ENCODE measurements at places on chromosomes 11 and 22.

GRCh38 chr22:31055635-31056159, 25.4 kb upstream of the SMTN start:
- peak; percentile 81 for DNase-seq

DNA sequence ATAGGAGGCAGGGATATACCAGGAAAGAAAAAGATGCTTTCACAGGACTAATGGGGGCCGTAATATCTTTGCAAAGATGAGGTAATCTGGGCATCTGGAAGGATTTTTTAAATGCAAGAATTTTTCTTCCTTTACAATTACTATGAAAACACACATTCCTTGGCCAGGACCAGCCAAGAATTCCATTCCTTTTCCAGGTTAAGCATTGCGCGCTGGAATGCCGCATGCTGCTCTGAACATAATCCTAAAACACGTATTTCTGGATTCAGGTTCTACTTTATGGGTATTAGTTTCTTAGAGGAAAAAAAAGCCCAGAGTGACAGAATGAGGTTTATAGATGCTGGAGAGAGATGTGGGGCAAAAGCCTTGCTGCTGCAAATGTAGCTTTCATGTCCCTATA, 99.4 kb upstream of the SORL1-AS1 start:
- no peak for DNase-seq

GRCh38 chr11:74479732-74480123, 12.4 kb upstream of the KCNE3 start:
- no peak for DNase-seq

DNA sequence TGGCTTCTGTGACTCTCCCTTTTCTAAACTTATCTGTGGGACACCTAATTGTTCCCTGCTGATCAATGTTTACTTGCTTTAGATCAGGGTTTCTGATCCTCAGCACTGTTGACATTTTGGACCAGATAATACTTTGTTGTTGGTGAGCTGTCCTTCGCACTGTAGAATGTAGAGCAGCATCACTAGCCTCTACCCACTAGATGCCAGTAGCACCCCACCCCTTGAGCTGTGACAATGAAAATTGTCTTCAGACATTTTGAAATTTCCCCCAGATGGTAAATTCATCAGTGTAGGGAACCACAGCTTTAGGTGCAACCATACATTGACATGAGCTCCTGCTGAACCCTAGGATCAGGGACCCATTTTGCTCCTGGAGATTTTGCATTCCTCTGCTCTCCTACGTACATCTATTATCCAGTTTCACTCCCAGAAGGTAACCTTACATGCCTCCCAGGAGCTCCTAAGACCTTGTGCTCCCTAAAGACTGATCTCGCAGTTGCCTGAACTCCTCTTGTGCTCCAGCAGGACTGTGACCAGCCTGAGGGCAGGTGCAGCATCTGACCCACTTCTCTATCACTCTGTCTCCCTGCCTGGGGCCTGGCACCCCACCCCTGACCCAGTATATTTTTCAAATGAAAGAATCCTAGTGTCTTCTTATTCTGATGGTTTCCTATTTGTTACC, 107.8 kb downstream of the FAR1 start:
- DNase-seq = peak; percentile 44

GRCh38 chr11:2467695-2468055, 22.9 kb downstream of the KCNQ1 start:
- DNase-seq = no peak

DNA sequence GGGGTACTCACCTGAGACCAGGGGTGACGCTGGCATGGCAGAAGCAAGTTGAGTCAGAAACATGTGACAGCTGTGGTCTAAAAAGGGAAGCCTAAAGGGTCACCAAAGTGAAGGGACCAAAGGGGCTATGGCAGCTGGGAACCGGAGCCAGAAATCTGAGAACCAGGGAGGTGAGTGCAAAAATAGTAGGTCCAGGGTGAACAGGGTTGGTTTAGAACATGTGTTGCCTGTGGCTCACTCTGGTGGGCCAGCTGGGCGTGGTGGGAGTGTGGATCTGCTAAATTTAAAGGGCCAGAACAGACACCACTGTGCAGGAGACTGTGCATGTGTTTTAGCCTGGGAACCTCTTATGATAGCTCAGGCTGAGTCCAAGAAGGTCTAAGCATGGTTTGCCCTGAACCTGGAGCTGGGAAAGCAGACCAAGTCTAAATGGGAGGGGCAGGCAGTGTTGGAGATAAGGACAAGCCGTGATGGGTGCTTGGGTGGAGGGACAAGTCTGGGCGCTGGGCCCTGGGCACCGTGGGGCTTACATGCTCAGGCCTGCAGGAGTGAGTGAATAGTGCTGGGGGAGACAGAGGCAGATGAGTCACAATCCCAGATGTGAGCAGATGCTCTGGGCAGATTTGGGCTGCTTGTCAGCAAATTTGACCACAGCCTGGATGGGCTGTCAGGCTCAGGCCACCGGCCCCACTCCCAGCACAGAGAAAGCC, 41.4 kb upstream of the ZBED5 start:
- DNase-seq = no peak

DNA sequence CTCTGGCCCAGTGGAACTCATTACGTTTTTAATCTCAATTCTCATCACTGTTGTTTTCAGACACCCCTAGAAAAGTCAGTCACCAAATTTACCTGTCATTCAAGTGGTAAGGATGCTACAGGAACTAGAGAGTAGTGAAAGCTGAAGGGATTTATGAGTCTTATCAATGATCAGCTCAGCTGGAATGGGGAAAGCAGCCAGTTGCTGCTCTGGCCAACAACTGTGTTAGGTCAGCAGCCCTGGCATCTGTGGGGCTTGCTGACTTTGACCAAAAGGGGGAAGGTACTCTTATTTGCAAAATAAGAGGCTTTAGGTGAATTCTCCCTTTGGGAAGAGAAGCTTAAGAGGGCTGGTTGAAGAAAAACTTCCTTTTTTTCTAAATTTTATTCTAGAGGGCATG, 76.2 kb upstream of the HORMAD2 start:
- DNase-seq = no peak

DNA sequence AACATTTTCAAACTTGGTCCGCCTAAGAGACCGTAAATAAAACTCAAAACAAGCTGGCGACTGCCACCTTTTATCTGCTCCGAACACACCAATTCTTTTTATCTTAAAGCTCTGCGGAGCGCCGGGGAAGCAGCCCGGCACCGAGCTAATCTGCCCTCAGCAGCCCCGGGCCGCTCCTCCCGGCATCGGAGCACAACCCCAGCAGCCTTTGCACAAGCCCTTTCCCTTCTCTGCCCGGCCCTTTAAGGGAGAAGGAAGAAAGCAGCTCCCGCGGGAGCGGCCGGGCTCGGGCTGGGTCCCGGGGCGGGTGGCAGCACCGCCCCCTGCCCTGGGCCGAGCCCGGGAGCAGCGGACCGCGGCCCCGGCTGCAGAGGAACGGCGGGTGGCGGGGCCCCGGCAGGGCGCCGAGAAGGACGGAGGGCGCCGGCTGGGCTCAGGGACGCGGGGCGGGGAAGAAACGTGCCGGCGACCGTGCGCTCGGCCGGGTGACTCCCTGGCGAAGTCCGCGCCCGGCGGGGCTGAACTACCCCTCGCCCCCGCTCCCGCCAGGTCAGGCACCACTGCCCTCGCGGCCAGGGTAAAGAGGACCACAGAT, 133.6 kb upstream of the C11orf58 start:
- DNase-seq = no peak

GRCh38 chr11:83746921-83747585, 460.9 kb upstream of the CCDC90B start:
- DNase-seq = no peak

DNA sequence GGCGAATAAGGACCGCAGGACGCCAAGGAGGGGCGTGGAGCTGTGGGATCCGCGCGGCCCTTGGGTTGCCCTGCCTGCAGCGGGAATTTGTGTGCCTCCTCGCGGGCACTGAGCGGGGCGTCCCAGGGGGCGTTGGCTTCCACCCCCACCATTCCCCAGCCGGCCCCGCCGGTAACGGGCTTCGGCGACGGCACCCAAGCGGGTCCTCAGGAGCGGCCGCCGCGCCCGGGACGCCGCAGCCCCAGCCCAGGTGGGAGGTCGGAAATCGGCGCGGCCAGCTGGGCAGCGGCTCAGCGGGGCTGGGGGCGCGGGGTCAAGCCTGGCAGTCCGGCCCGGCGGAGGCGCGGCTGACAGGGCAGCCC, 320 bp downstream of the CLTCL1 start:
- no peak for DNase-seq

DNA sequence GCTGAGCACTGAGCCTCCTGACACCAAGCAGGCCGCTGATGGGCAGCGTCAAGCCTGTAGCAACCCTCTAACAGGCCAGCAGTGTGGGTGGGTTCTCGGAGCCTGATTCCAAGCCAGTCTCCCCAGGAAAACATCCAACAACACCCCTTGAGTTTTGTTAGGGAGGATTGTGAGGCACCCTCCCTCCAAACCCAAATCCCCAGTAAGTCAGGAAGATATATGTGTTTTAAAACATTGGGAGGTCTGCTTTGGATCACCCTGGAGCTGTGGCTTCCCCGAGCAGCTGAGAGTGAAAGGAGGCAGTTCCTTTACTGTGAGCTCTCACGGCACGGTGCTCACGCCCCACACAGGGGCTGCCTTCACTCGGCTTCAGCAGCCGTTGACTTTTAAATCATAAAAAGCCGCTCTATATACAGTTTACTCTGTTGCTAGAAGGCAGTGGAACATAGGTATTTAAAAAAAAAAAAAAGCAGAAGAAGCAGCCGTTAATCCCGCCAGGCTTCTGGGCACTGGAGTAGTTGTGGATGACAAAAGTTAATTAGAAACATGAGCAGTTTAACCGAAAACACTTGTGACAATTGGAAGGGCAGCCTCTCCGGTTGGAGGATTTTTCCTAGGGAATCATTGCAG, 218.6 kb downstream of the NAV2 start:
- no peak for DNase-seq

DNA sequence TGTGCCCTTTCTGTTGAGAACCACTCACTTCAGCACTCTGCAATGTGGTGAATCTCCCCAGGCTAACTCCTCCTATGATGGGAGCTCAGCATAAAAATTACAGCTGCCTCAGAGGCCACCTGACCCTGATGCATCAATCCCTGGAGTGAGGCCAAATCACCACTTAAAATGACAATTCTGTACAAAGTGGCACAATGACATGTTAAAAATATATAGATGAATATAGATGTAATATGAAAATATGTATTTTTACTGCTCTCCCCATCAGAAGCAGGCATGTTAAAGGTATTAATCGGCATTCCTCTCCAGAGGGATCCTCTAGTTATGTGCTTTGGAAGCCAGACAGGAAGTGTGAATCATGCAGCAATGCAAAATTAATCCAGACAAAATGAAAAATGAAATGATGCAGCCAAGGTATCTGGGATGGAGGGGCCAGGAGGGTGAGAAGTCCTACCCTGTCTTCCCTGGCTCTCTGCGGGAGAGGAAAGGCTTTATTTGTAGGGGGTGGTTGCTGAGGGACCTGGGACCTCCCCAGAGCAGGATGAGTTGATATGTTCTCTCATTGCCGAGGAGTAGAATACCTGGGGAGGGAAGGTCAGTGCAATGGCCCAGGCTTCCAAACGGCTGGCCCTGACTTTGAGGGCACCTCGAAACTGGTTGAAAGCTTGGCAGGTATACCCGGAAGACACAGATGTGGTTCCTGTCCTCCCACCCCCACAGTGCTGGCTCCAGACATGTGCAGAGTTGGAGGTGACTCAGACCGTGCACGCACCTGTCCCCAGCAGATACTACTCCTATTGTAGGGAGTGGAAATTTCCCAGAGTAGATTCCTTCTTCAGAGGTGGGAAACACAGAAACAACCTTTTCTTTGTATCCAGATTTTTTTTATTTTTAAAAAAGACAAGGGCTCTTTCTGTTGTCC, 347.9 kb upstream of the NCAM1 start:
- peak; percentile 71 for DNase-seq

- no peak for DNase-seq
Measured at GRCh38 chr11:45001466-45002165, 50.9 kb upstream of the TP53I11 start.

DNA sequence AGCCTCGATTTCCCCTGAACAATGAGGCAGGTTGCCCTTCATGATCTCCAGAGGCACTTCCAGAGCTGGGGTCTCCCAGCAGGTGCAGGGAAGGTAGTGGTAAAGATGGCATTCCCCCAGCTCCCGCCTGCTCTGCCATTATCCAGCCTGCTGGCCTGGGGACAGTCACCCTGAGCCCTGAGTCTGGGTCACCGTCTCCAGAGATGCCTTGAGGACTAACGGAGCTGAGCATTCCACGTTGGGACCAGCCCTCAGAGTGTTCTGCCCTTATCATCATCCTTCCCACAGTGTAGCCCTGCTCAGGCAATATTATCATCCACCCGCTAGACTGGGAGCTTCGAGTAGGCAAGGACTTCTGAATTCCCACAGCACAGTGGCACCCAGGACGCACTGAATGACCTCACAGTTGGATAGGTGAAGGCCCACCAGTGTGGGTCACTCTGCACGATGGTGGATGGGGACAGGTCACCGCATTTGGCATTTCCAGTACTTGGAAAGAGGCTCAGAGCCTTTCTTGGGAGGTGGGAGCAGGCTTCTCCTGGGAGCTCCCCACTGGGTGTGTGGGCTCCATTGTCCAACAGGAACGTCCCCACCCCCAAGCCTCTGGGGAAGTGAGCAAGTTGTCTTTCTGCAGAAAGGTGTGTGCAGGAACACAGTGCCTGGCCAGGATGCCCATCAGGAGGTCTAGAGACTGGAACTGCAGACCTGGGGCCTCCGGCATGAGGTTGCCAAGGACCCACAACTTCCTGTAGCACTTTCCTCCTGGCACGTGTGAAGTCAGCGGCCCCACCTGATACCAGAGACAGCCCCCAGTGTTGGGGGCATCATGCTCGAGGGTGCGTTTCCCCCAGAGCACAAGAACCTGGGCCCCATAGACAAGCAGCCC, 51.4 kb upstream of the WNT7B start:
- DNase-seq = no peak

DNA sequence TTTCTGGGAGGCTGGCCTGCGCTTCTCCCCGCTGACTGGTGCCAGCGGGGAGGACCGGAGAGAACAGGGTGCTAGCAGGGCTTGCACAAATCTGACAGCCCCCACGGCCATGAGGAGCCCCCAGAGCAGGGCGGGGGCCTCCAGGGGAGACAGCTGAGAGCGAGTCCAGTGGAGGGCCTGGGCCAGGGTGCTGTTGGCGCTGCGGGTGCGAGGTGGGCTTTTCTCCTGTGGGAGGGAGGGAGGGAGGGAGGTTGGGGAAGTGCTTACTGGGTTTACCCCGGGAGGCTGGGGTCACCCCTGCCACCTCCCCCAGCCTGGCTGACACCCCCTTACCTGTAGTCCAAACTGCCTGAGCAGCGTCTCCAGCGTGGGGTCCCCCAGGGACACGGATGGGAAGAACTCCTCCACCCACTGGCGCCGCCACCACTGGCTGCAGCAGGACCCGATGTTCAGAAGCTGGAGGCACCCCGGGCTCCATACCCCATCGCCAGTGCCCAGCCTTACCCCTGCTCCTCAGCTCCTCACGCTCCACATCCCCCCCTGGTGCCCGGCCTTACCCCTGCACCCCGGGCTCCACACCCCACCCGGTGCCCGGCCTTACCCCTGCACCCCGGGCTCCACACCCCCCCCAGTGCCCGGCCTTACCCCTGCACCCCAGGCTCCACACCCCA, 3.9 kb downstream of the LMF2 start:
- no peak for DNase-seq
